ENCODE measurements at places on chromosomes 6 and 20.

- DNase-seq, result peak; percentile 53
Observed at GRCh38 chr6:158185729-158186456, 17.7 kb downstream of the GTF2H5 start.

DNA sequence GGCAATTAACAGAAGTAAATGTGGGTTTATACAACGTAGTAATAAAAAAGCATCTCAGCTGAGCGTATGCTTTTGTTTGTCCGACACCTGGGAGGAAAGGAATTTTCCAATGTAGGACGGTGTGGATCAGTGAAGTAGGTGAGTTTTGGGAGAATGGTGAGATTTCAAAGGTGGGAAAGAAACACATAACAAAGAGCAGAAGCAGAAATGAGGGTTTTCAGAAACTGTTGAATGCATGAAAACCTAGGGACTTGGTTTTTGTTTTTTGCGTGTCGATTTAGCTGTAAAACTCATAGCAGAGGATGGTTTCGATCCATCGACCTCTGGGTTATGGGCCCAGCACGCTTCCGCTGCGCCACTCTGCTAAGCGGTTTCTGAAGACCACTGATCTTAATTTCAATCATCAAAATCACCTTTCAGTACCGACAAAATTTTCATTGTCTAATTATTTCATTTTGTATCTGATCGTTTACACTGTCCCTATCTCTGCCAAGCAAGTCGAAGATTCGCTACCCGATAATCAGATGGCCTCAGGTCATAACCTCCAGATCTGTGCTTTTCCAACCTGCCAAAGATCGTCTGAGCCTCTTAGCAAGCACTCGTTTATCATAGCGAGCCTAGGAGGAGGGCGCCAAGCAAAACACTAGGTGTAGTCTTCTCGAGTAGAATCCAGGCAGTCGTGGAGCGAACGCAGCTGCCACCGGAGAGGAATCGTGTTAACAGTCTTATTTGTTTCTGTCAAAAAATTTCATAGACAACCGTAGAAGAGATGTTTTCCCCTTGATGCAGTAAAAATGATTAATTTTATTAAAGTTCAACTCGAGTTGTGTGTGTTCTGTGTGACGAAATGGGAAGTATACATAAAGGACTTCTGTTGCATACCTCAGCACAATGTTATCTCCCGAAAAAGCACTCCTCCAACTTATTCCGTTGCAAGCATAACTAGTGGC lies 20.9 kb upstream of the POM121L2 start:
- peak; percentile 68 for DNase-seq

- DNase-seq, result no peak
Observed at GRCh38 chr6:147881432-147881831, 372.9 kb downstream of the SAMD5 start.

DNA sequence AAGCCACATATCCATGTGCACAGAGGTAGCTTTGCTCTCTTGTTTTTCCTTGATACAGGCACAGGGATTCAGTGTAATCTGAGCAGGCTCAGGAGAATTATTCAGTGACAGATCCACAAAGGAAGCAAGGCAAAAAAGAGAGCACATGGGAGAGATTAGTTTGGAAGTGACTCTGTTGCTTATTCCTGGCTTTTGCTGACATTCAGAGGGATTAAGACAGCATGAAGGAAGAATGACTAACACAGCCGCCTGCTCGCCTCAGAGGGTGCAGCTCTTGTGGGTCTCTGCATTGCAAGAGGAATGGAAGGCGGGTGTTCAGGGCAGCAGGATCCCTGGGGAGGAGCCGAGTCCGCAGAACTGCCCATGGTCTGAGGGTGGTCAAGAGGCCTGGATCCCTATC lies 203.4 kb upstream of the KCNQ5 start:
- peak; percentile 59 for DNase-seq

- DNase-seq, result no peak
Observed at GRCh38 chr20:64099880-64100565, 7.3 kb downstream of the NPBWR2 start.

GRCh38 chr6:126537061-126537816 lies 197.3 kb downstream of the CENPW start:
- DNase-seq, result no peak

DNA sequence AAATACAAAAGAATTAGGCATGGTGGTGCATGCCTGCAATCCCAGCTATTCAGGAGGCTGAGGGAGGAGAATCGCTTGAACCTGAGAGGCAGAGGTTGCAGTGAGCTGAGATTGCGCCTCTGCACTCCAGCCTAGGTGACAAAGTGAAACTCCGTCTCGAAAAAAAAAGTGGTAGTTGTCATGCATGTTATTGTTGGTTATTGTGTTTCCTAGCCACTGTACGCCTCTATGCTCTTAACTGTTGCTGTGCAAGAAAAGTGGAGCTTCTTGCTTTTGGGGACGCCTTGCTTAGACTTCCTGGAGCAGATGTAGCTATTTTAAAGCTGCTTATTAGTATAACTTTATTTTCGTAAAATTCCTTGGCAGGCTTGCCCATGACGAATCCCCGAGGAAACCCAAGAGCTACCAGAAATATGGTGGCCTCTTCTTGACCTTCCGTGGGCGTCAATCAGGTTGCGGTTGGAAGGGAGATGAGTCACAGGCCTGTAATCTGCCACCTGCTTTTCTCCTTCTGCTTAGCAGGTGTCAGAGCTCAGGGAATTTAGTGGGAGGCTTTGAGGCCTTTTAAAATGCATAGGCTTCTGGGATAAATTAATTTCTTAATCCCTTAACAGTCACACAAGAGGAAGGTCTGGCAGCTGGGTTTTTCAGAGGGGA lies 17.3 kb downstream of the GABRR2 start:
- peak; percentile 97 for DNase-seq

GRCh38 chr6:50819904-50820868 lies 1.5 kb downstream of the TFAP2B start:
- DNase-seq, result no peak

DNA sequence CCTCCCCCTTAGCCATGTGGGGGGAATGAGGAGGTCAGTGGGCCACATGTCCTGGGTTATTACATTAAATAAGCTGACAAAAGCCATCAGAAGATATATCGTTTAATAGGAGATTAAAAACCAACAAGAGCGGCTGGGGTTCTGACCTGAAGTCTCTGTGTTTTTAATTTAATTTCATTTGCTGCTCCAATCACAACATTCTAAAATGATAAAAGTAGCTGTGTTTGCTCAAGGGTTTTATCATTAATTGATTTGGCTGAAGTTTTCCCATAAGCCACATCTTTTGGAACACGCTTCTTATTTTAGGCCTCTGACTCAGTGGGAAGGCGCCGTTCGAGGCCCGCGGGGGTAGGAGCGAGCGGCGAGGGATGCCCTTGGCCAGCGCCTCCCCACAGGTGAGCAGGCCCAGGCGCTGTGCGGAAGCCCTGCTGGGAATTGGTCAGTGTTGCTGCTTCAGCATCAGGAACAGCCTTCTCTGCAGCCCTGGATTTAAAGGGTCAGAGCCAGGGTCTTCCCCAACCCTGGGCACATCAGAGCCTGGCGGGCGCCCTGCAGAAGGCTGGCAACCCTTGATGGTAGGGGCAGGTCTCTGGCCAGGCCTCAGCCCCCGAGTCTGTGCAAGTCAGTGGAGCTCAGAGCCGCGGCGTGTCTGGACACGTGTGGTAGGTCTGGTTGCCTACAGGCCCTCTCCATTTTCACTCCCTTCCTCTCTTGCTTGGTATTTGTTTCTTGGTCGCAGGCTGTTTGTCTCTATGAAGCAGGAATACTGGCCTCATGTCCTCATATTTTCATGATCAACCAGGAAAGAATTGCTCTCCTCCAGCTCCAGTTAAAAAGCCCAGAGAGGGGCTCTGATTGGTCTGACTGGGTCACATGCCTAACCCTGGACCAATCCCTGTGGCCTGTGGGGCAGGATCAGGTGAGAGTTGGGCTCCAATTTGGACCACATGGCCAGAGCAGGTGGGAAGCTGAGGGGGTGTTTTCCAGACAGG lies 30.9 kb upstream of the MLN start:
- no peak for DNase-seq

All from brain microvascular endothelial cell (primary cell).